ENCODE measurements at places on chromosomes 1 and 21.

- no peak for DNase-seq
Observed at GRCh38 chr21:26972192-26972591, 5.3 kb upstream of the ADAMTS5 start.

GRCh38 chr1:164842870-164843269 is 283.9 kb downstream of the PBX1 start:
- no peak for DNase-seq

DNA sequence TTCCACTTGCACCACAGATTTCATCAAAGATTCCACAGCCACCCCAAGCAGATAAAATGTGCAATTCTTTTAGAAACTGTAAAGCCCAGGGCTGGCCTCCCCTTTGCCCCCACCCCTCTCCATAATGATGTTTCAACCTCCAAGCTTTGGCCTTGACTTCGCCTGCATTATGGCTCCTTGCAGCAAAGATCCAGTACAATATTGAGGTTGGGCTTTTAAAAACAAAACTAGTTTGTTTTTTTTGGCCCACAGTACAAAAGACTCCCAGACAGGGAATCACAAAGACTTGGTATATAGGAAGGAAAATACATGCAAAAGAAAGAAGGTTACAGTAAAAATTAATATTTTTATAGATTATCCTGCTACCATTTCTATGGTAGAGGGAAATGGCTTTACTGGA is 356.5 kb upstream of the PTBP2 start:
- DNase-seq = no peak

GRCh38 chr1:10085076-10085475 is 52.3 kb downstream of the UBE4B start:
- DNase-seq = no peak

GRCh38 chr1:198155253-198155652 is 1.5 kb upstream of the NEK7 start:
- no peak for DNase-seq

- DNase-seq = no peak
Observed at GRCh38 chr1:117656202-117656641, 50.4 kb downstream of the TENT5C start.

DNA sequence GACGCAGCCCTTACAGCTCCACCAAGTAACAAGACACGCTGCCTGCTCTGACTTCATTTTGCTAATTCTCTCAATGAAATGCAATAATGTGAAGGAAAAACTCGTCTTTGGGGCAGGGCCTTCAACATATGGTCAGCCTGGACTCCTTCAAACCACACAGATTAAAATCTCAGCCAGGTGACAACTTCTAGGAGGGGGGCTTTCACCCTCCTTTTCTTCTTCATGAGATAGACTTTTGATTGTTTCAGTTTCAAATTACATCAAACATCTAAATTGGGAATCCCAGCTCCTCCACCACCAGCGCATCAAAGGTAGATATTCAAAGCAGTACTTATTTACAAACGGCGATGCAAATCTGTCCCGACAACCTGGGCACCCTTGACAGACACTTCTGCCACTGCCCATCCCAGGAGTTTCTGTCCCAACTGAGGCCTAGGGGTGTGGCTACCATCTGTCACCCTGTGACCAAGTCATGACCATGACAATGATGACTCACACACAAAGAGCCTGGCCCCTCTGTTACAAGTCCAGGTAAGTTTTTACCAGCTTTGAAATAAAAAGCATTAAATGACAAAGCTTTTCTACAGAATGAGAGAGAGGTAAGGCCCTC is 29.7 kb downstream of the SSBP3 start:
- no peak for DNase-seq

- DNase-seq = no peak
Observed at GRCh38 chr1:110736900-110737605, 62.3 kb upstream of the KCNA3 start.

DNA sequence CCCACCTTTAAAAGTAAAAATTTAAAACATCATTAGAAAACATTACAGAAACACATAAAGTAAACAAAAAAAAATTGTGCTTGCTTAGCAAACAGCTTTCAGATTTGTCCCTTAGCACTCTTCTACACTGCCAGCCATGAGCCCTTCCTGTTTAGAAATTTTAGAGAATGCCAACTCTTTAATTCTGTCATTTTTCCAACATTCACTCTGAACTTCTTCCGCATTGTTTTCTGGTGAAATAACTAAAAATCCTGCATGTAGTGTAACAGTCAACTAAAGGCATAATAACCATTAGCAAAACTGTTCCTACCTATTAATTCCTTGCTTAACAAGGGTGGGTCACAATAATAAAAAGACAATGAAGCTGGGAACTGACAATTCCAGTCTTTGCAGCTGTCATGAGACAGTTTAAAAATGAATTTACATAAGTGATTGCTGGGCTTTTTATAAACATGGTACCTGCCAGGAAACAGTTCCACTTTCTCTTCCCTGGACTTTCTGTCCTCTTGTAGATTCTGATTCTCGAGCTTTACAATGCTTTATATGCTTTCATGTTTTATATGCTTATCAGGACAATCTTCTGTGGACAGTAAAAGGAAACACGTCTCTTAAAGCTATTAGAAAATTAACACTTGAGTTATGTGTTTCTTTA is 19.0 kb downstream of the GNG12 start:
- DNase-seq = no peak

- DNase-seq = no peak
Observed at GRCh38 chr21:28899744-28900143, 92.9 kb downstream of the LTN1 start.

DNA sequence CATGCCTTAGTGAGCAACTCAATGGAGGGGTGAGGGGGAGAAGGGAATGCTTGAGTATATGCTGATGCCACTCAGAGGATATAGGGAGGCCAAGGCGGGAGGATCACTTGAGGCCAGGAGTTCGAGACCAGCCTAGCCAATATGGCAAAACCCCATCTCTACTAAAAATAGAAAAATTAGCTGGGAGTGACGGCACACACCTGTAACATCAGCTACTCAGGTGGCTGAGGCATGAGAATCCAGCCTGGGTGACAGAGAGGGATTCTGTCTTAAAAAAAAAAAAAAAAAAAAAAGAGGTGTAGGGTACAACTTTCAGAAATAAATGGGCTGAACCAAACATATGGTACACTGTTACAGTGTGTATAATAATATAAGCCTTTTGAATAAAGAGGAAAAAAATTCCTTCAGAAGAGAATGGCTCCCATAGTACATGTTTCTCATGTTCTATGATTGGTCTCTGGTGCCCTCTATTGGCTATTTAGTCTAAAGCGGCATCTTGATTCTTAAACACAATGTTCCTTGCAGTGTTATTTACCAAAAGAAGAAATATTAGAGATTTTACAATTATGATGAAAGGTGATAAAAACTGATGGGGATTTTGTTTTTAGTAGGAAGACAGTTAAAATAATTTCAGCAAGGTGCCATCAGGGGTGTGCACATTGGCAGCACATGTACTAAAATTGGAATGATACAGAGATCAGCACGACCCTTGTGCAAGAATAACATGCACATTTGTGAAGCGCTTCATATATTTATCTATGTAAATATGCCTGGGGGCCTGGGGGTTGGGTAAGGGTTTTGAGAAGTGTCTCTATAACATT is 109.8 kb downstream of the PATJ start:
- DNase-seq = peak; percentile 19

- DNase-seq = no peak
Observed at GRCh38 chr1:109845658-109846057, 65.0 kb upstream of the CSF1 start.

DNA sequence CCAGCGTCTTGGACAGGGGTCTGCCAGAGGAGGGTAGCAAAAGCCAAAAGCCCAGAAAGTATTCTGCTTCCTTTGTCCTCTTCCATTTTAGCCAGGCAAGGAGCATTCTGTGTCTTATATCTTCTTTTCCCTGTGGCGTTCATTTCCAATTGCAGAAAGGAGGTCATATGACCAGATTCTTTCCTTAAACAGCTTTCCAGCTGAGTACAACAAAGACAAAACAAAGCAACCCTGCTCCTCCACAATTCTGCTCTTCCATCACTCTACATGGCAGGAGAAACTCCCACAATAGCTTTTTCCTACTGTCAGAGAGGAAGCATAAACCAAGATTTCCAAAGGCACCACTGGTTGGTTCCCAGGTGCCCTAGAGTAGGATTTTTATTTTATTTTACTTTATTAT is 19.7 kb downstream of the ENSA start:
- no peak for DNase-seq

DNA sequence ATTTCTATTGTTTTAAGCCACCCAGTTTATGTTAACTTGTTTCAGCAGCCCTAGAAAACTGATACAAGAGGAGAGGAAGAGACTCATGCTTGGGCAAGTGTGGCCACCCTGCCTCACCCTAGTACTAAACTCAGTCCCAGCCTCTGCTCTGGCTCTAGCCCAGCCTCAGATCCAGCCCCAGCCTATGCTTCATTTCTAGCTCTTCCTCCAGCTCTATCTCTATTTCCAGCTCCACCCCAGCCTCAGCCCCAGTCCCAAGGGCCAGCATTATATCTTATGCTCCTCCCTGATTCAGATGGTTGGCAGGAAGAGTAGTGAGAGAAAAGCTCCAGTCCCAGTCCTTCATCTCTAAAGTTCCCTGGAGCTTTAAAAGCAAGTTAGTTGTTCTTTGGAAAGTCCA is 535.5 kb downstream of the PTPRC start:
- DNase-seq = no peak

GRCh38 chr1:155295183-155295941 is 5.9 kb downstream of the PKLR start:
- no peak for DNase-seq

- DNase-seq = no peak
Observed at GRCh38 chr1:214847071-214847810, 235.3 kb upstream of the KCNK2 start.

DNA sequence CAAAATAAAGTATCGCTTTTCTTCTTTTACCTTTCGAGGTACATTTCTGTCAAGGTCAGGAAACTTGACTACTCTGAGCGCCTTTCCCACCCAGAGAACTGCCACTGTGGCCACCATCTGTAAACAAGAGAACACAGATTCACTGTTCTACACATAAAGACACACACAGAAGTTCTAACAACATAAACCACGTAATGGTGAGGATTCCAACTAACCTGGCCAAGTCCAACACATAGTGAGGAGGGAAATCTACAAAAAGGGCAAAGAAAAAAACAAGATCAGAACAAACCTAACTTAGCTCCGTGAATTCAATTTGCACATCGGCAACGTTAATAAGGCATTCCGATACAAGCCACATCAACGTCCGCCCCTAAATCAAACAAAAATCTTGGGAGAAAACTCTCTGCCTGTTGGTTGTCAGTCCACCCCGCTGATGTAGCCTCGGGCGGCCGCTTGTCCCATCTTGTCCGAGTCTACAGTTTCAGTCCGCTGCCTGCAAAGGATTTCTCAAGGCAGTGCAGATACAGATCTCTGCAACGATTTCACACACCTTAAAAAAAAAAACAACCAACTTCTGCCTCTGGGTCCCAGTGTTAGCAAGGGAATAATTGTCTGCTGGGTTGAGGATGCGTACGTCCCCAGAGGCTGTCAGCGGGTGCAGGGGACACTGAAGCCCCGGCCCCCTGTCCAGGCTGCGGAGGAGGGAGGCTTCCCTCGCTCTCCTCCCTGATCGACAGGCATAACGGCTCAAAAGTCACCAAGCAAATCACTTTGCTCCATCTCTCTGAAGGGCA is 1.0 kb downstream of the SLC35D1 start:
- no peak for DNase-seq

DNA sequence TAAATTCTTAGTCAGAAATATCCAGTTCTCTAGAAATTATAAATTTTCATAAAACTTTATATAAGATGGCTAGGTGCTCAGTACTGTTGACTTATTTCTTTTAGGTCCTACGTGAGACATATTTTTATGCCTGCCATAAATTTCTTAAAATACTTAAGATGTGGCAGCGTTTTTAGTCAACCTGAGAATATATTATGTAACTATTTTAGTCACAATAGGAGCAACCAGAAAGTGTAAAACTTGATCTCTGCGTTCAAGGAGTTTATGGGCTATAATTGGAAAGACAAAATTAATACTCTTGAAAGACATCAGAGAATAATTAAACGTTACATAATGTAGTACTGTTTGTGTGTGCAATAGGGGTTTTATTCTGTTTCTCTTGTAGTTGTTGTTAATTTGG is 24.1 kb upstream of the PGM1 start:
- DNase-seq = no peak

DNA sequence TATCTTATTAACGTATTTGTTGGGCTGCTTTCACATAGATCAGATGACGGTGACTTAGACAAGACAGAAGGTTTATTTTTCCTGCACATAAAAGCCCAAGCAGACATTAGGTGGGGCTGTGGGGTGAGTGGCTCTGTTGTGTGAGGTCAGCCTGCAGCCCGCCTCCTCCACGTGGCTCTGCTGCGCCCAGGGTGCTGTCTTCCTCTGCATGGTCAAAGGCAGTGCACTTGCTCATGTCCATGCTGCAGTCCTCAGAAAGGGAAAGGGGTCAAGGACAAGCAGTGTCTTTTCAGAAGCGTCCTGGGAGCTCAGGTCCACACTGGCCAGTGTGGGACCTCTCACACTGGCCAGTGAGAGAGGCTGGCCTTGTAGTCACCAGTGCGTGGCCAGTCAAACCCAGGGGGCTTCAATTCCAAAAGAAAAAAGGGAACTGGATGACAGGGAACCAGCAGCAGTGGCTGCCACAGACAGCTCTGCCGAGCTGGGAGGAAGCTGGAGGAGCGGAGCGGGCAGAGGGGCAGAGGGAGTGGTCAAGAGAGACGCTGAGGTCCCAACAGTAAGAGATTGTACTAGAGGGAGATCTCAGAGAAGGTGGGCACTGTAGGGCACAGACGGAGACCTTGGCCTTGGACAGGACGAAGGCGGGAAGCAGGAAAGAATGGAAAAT is 35.9 kb upstream of the SLC45A1 start:
- no peak for DNase-seq

DNA sequence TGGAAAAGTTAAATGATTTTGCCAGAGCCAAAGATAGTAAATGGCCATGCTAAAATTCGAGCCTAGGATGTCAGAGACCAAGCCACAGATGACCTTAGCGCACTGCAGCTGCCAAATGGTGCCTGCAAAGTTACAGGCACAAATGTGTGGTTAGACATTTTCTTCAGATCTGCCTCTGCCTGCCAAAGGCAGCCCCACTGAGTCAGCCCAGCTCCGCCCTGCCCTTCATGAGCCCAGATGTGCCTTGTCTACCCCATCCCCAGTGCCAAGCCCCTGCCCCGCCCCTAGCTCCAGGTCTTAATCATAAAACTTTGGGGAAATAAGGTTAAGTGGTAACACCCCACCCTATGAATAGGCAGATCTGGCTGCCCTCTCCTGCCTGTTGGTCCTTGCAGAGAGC is 105.9 kb downstream of the DTL start:
- no peak for DNase-seq

GRCh38 chr21:43924421-43925095 is 59.5 kb downstream of the AGPAT3 start:
- DNase-seq = no peak

GRCh38 chr1:34164771-34165391 is at the start of gene CSMD2:
Gene CSMD2 (minus strand): TSS chr1:34165230. CDS start chr1:34165097, 133 bp downstream.
- DNase-seq = peak; percentile 81

GRCh38 chr1:112743174-112744008 is 28.3 kb upstream of the PPM1J start:
- DNase-seq = no peak

DNA sequence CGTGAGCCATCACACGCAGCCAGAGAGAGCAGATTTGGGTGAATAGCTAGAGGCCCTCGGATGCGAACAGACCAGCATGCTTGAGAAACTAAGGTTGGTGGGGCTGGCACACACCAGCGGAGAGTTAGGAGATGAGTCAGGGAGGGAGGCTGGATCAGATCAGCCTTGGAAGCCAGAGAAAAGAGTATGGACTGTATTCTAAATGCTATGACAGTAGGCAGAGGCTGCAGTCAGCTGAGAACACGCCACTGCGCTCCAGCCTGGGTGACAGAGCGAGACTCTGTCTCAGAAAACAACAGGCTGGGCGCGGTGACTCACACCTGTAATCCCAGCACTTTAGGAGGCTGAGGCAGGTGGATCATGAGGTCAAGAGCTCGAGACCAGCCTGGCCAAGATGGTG is 4.0 kb upstream of the PLEKHM2 start:
- no peak for DNase-seq

All from NCI-H1092 (cell line).